ENCODE measurements at places on chromosomes 6 and 20.

DNA sequence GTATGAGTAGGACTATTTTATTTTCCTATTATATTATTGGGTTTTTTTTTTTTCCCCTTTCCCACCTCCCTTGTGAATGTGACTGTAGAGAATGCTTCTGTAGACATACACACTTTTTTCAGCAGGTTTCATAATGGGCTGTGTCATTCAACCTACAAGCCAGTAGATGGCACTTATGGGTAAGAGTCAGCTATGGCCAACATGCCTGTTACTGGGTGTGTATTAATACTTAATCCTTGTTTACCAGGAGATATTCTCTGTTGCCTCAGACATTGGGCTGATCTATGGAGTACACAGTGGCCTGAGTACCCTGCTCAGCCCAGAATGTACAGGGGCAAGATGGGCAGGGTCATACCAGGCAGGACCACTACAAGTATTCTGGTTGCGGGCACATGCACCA, 382.5 kb downstream of the EPHA7 start:
- no peak overlapping the region for H3K27ac ChIP-seq
- no peak overlapping the region for H3K4me3 ChIP-seq
- DNase-seq, result peak; percentile 22
- no peaks in the 10 kb centered on the region for H3K4me1 ChIP-seq
- no peaks in the 10 kb centered on the region for H3K27me3 ChIP-seq
- H3K36me3 ChIP-seq, result no peaks in the 10 kb centered on the region

GRCh38 chr6:39464067-39464466, 141.6 kb upstream of the KCNK16 start:
- H3K36me3 ChIP-seq, result no peaks in the 10 kb centered on the region
- H3K27me3 ChIP-seq, result no peaks in the 10 kb centered on the region
- DNase-seq, result no peak
- H3K27ac ChIP-seq, result no peak overlapping the region
- H3K4me3 ChIP-seq, result no peak overlapping the region

- no peak overlapping the region for H3K27ac ChIP-seq
- H3K4me3 ChIP-seq, result no peak overlapping the region
- H3K27me3 ChIP-seq, result no peaks in the 10 kb centered on the region
- H3K4me1 ChIP-seq, result no peaks in the 10 kb centered on the region
- H3K36me3 ChIP-seq, result no peaks in the 10 kb centered on the region
- no peak for DNase-seq
These were observed 426.0 kb downstream of the ADGRB3 start for GRCh38 chr6:69061066-69061465.

DNA sequence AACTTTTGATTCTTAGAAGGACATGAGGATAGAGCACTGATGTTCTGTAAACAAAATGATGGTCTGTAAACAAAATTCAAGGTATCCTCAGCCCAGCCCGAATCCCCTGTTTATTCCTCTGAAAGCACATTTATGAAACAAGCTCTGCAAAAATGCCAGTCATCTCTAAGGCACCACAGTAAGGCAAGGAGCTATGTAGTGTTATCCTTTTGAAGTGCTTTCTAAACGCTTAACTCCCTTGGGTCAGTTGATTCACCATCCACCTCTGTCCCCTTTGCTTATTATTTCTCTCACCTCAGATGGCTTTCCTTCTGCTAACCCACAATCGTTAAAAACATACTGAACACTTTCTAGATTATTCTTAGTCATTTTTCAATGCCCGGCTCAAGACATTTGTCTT, 93.8 kb downstream of the ATXN1 start:
- H3K36me3 ChIP-seq, result no peaks in the 10 kb centered on the region
- H3K4me3 ChIP-seq, result no peak overlapping the region
- peaks cover 26% of the 10 kb centered on the region for H3K4me1 ChIP-seq
- DNase-seq, result no peak
- no peaks in the 10 kb centered on the region for H3K27me3 ChIP-seq
- no peak overlapping the region for H3K27ac ChIP-seq

GRCh38 chr20:57627339-57627738, 7.1 kb upstream of the ZBP1 start:
- no peak for DNase-seq
- peaks cover 5% of the 10 kb centered on the region for H3K4me1 ChIP-seq
- no peaks in the 10 kb centered on the region for H3K36me3 ChIP-seq
- no peaks in the 10 kb centered on the region for H3K27me3 ChIP-seq
- H3K4me3 ChIP-seq, result no peak overlapping the region
- H3K27ac ChIP-seq, result no peak overlapping the region

DNA sequence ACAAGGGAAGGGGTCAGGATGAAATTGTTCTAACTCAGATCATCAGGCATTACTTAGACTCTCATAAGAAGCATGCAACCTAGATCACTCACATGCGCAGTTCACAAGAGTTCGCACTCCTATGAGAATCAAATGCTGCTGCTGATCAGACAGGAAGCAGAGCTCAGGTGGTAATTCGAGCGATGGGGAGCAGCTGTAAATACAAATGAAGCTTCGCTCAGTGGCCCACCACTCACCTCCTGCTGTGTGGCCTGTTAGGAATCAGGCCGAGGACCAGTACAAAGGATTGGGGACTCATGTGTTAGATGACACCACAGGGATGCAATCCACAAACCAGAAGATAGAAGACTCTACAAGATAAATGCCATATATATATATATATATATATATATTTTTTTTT, 31.5 kb upstream of the TOP1 start:
- no peaks in the 10 kb centered on the region for H3K4me1 ChIP-seq
- DNase-seq, result no peak
- H3K27ac ChIP-seq, result no peak overlapping the region
- H3K4me3 ChIP-seq, result no peak overlapping the region
- no peaks in the 10 kb centered on the region for H3K36me3 ChIP-seq

DNA sequence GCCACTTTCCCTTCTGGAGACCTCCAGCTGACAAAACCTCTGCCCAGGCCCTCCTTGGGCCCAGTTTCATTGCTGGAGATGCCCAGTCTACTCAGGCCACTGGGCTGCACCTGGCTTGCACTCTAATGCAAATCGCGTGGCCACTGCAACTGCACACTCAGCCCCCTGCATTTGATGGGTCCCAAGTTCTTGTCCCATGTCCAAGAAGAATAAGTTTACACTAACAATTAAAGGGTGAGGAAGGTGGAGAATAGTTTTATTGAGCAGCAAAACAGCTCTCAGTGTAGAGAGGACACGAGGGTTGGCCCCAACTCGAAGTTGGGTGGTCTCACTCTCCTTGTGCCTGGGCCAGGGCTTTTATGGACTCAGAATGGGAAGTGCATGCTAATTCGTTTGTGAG, 31.9 kb upstream of the THEMIS start:
- no peaks in the 10 kb centered on the region for H3K4me1 ChIP-seq
- no peak overlapping the region for H3K4me3 ChIP-seq
- no peaks in the 10 kb centered on the region for H3K36me3 ChIP-seq

- no peak overlapping the region for H3K27ac ChIP-seq
- H3K27me3 ChIP-seq, result no peaks in the 10 kb centered on the region
- no peak overlapping the region for H3K4me3 ChIP-seq
- H3K36me3 ChIP-seq, result no peaks in the 10 kb centered on the region
These were observed 134.9 kb downstream of the PLCB1 start for GRCh38 chr20:8267009-8267408.

GRCh38 chr6:145015739-145016558, 719.4 kb downstream of the EPM2A start:
- no peak for DNase-seq
- H3K36me3 ChIP-seq, result no peaks in the 10 kb centered on the region
- no peak overlapping the region for H3K4me3 ChIP-seq
- no peak overlapping the region for H3K27ac ChIP-seq
- H3K4me1 ChIP-seq, result no peaks in the 10 kb centered on the region
- H3K27me3 ChIP-seq, result no peaks in the 10 kb centered on the region

GRCh38 chr6:32187009-32187709, 2.8 kb downstream of the PBX2 start:
- no peak overlapping the region for H3K4me3 ChIP-seq
- peaks cover 32% of the 10 kb centered on the region for H3K4me1 ChIP-seq
- H3K27ac ChIP-seq, result peak overlapping the region; percentile 84
- DNase-seq, result no peak

DNA sequence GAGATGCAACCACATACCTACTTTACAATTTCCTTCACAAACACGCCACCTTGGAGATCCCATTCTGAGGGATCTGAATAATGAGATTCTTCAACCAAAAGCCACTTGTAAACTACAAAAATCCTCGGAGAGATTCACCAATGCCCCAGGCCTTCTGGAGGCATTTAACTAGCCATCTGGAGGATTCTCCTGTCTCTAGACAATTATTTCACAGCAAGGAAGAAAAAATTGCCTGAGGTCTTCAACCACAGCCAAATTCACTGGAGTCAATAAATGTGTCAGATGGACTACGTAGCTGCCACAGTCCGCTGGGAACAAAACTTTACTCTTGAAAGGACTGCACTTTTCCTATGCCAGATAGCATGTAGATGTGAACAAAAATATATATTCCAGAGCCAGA, 19.0 kb upstream of the DCDC2 start:
- no peaks in the 10 kb centered on the region for H3K36me3 ChIP-seq
- H3K4me1 ChIP-seq, result no peaks in the 10 kb centered on the region
- H3K27ac ChIP-seq, result no peak overlapping the region
- H3K27me3 ChIP-seq, result no peaks in the 10 kb centered on the region

- H3K4me3 ChIP-seq, result no peak overlapping the region
- no peaks in the 10 kb centered on the region for H3K4me1 ChIP-seq
- no peaks in the 10 kb centered on the region for H3K27me3 ChIP-seq
- no peak overlapping the region for H3K27ac ChIP-seq
These were observed 101.4 kb downstream of the KIF13A start for GRCh38 chr6:17885889-17886576.

DNA sequence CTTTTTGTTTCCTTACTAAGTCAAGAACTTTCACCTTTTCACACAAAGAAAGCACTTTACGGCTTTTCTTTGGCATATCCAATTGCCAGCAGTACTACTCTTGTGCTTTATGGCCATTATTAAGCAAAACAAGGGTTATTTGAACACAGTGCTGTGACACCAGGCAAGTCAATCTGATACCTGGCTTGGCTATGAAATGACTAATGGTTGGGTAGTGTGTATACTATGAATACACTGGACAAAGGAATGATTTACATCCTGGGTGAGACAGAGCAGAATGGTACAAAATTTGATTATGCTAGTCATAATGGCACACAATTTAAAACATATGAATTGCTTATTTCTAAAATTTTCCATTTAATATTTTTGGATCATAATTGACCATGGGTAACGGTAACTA, 22.1 kb upstream of the ADGRF1 start:
- no peak for DNase-seq
- H3K27me3 ChIP-seq, result no peaks in the 10 kb centered on the region
- H3K36me3 ChIP-seq, result no peaks in the 10 kb centered on the region
- no peak overlapping the region for H3K27ac ChIP-seq
- H3K4me3 ChIP-seq, result no peak overlapping the region

DNA sequence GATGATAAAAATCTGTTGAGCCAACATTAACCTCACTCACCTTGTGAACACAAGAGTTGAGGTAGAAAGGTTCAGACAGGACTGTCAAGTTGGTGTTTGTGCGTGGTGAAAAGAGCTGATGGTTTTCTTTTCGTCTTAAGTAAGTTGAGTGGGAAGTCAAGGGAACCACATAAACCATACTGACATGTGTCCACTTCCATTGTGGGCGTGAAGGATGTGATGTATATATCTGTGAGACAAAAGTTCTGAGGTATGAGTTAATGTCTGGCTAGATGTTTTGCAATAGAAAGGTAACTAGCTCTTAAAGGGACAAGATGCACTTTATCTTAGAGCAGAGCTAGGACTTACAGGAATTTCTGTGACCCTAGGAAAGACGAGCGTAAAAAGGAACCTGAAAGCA, 1272.1 kb upstream of the ADGRB3 start:
- H3K4me1 ChIP-seq, result no peaks in the 10 kb centered on the region
- DNase-seq, result no peak
- no peak overlapping the region for H3K27ac ChIP-seq
- H3K4me3 ChIP-seq, result no peak overlapping the region
- H3K36me3 ChIP-seq, result no peaks in the 10 kb centered on the region
- no peaks in the 10 kb centered on the region for H3K27me3 ChIP-seq

DNA sequence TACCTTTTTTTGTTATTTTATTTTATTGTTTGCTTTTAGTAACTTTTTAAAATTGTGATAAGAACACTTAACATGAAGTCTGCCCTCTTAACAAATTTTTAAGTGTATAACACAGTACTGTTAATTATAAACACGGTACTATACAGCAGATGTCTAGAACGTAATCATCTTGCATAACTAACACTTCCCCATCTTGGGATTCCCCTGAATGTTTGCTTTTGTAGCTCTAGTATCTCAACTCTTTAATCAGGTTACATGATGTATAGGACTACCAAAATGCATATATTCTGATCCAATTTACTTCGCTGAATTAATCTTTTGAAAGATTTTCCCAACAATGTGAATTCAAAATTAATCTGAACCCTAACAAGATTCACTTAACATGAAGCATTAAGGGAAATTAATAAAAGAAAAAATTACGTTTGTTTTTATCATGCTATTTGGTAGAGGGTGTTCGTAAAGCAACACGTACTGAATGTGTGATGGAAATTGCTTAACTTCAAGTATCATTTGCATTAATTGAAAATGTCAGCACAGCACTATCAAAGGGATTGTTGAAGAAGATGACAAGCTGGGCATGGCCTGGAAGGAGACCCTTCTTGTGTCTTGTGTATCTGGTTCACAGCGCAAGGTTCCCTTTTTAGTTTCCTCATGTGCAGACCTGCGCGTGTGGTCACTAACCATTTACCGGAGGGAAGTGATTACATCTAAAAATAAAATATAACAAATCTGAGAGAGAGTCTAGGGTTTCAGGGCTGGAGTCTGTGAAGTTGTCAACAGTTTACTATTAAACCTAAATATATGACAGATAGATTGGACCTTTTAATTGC, 15.2 kb downstream of the COL19A1 start:
- H3K27ac ChIP-seq, result no peak overlapping the region
- no peak for DNase-seq
- H3K4me3 ChIP-seq, result no peak overlapping the region
- no peaks in the 10 kb centered on the region for H3K36me3 ChIP-seq
- H3K4me1 ChIP-seq, result no peaks in the 10 kb centered on the region

GRCh38 chr6:139329224-139329623, 37.4 kb upstream of the TXLNB start:
- no peak for DNase-seq
- no peaks in the 10 kb centered on the region for H3K27me3 ChIP-seq
- H3K36me3 ChIP-seq, result no peaks in the 10 kb centered on the region

DNA sequence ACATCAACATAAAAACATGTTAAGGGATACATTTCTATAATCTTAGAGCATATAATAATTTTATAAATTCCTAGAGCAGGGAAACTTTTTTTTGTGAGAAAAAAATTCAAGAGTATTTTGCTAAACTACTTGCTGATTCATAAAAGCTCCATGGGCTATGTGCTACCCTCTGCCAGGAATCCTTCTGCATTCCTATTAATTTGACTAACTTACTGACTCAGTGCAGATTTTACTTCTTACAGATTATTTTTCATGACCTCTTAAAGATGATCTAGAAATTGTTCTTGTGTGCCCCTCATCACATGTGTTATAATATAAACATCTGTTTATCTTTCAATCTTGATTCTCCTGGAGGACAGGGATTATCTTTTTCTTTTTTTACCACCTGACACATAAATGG, 5.7 kb downstream of the VTA1 start:
- no peak overlapping the region for H3K27ac ChIP-seq
- H3K36me3 ChIP-seq, result no peaks in the 10 kb centered on the region
- no peak overlapping the region for H3K4me3 ChIP-seq
- H3K4me1 ChIP-seq, result peaks cover 10% of the 10 kb centered on the region
- no peaks in the 10 kb centered on the region for H3K27me3 ChIP-seq
- DNase-seq, result no peak
